MV-4-11 (cell line): ENCODE measurements at places on chromosomes 1 and 21.
A peak's percentile ranks its signal among the peaks of the same experiment; 100 is the strongest.

DNA sequence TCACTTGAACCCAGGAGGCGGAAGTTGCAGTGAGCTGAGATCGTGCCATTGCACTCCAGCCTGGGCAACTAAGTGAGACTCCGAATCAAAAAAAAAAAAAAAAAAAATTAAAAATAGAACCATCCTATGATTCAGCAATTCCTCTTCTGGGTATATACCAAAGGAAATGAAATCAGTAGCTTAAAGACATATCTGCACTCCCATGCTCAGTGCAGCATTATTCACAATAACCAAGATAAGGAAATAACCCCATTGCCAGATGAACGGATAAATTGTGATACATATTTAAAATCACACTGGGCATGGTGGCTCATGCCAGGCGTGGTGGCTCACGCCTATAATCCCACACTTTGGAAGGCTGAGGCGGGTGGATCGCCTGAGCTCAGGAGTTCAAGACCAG lies 23.8 kb downstream of the ALDH9A1 start:
- DNase-seq = peak; percentile 47

DNA sequence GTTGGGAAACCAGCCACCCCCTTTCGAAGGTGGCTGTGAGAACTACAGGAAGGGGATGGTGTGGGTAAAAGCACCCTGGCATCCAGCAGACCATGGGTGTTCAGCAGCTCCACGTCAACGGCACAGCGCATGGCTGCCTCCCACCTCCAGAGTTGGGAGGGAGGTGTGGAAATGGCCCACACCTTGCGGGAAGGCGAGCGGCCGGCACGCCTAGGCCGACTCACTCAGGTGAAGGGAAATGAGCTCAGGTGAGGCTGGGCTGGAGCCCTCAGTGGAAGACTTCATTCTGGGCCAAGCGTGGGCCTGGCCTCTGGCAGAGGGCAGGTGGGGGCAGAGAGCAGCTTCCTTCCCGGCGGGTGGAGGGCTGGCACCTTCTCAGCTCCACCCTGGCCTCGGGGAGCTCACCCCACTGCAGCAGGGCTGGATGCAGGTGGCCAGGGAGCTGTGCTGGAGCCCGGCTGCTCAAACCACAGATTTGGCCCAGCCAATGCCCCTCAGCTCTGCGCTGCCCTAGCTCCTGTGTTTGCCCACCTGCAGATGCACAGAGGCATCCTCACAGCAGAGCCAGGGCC lies 24.8 kb upstream of the ALDH4A1 start:
- DNase-seq = no peak

DNA sequence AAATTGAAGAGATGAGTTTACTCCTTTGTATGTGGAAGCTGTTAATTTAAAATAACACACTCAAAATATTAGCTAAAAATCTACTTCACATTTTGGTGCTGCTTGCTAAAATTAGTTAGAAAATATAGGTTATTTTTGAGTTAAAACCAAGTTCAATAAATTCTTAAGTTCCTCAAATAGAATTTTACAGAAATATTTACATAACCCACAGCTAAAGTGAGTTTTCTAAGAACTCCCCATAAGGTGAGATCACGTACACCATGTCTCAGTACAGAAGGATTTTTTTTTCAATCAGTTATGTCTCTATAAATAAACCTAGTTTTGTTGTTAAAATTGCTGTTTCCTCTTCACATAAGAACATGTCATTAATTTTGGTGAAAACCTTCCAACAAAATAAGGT lies 108.0 kb downstream of the SDCCAG8 start:
- no peak for DNase-seq

- DNase-seq = no peak
Measured at GRCh38 chr1:156596426-156596825, 4.8 kb downstream of the NAXE start.

- DNase-seq = peak; percentile 32
Measured at GRCh38 chr1:97820470-97821188, 100.2 kb downstream of the DPYD start.

DNA sequence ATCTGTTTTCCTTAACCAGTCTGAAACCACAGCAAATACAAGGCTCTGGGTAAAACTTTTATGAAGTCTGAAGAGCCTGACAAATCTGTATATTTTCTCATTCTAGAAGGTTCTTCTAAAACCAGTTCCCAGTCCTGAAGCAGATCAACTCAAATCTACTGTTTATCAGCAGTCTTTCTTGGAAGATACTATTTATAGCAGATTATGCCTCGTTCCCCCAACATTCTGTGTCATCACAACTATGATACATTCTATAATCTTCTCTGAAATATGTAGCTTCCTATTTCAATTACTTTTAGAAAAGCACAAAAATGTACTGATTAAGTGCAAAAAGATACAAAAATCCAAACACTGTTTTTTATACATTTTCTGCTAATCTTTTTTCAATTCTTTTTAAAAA lies 67.5 kb downstream of the NIBAN1 start:
- peak; percentile 4 for DNase-seq

- no peak for DNase-seq
Measured at GRCh38 chr1:58754683-58755467, 29.0 kb downstream of the JUN start.

DNA sequence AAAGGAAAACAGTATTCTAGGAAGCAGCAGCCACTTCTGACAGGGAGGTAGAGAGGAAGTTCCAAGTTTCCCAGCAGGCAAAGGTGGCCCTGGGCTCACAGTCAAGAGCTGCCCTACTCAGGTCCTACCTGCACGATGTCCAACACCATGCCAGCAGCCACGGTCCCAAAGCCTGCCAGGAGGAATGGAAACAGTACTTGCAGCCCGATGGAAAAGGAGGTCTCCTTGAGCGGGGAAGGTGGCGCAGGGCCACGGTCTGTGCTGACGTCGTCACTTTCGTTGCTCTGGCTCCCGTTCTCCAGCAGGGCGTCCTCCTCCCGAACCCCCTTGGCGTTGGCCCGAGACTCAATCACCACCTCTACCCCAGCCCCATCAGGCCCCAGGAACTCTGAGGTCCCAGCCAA lies 3.1 kb downstream of the SLC41A1 start:
- DNase-seq = no peak

DNA sequence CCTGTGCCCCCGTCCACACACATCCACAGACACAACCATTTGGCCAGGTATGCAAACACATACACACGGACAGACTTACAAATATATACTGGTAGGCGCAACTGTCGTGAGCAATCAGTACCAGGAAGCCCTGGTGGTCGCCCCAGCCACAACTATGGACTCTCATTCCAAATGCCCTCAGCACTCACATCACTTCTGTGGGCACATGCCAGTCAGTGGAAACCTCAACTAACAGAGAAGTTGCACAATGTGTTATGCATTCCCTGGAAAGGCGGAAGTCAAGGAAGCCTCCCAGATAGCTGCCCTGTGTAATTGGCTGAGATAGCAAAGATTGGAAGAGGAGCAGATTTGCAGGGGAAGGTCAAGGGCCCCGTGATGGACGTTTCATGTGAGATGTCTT lies 1.4 kb upstream of the HEYL start:
- peak; percentile 11 for DNase-seq

DNA sequence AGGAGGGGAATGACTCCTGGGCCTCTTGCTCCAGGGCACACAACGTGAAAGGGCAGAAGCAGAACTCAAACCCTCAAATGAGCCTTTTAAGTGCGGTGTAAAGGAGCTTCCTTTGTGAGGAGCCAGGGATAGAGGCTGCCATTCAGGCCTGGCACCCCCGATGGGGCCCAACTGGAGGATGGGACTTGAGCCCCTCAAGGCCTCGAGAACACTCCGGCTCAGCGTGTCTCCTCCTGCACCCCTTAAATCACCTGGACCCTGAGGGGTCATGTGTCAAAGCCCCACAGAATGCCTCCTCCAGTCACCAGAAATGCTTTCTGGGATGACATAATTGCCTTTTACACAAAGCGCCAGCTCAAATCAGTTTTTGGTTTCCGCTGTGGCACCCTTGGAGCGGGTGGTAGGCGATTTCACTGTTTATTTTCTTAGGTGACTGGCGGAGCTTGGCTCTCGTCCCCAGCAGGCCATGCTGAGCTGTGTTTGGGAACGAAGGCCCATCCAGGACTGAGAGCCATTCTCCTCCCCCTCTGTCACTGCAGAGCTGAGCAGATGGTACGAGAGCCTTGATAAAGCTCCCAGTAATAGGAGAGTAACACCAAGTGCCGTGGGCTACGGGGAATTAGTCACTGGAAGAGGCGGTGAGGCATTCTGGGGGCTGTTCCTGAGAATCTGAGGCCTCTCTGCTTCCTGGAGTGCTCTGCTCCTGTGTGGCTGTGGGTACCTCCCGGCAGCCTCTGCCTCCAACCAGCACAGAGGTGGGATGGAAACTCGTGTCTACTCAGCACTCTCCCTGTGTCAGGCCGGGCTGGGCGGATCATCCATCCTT lies 163.0 kb downstream of the GRIK3 start:
- DNase-seq = no peak

DNA sequence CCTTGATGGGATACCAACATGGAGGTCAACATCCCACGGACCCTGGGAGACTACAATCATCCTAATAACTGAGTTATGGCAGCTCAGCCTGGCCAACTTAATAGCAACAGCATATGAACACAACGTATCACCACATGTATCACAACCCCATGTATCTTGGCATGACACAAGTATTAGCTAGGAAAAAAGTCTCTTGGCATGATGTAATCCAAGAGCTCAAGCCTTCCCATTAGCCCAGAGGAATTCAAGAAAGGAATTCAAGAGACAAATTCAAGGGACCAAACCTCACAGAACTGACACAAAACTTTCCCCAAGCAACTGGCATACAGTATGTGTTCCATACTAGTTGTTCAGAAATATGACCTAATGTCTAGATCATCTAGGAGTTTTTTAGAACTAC lies 100.9 kb upstream of the HMGB4 start:
- DNase-seq = no peak

DNA sequence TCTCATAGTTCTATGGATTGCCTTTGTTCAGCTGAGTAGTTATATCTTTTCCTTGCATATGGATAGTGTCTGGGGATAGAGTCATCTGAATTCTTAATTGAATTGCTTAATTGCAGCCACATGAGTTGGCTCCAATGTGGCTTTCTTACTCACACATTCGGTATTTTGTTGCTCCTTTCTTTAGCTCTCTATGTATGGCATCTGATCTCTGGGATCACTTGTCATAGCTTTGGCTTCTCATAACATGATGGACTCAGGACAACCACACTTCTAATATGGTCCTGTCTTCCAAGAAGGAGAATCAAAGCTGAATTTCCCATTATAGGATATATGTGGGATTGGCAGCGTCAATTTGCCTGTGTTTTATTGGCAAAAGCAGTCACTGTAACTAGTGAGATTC lies 716.2 kb downstream of the NCAM2 start:
- no peak for DNase-seq

GRCh38 chr1:220990427-220991339 lies 111.4 kb downstream of the HLX start:
- DNase-seq = peak; percentile 70

DNA sequence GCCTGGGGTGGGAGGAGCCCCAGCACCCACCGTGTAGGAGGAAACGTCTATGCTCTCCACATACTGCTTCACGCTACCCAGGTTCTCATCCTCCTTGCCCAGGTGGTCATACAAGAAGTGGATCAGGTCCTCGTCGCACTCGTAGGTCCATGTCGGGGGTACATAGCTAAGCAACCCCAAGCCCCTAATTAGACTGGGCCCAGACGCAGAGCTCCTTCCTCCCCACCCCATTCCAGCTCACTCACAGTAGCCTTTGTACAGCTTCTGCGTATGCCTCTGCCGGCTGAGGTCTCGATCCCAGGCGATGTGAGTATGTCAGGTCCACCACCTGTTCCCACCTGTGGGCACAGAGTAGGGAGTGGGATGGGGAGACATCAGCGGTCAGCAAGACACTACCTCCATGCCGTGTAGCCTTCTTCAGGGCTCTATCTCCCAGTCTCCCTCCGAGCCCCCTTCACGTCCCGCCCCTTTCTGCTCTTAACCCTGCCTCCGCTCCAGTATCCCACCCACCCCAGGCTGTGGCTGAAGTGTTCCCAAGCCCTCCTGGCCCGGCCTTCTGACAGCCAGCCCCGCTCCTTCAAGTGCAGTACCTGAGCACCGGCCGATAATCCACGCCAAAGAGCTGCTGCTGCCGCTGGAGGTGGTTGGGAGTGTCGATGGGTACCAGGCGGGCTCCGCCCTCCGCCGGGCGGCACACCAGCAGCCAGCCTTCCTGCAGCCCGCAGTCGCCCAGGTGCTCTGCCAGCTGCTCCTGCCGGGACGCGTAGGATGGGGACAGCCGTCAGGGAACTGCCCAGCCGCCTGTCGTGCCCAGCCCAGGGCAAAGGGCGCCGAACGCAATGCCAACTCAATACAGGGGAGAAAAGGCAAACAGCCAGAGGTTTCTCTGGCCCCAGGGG lies 919 bp downstream of the HECTD3 start:
- DNase-seq = no peak

DNA sequence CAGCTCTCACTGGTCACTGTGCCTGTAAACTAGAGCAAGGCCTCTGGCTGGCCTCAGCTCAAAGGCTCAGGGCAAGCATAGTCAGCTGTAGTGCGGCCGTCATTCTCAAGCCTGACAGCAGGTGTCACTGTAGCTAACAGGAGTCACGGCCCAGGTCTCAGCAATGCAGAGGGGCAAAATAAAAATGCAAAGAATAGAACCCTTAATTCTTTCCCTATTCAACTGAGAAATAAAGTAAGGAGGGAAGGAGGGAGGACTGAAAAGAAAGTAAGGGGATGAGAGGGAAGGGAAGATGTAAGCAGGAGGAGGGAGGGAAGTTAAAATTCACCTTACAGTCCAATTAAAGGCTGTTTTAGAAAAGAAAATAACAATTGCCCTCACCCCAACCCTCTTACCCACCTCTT lies 106.1 kb downstream of the KIAA0319L start:
- DNase-seq = peak; percentile 68

- no peak for DNase-seq
Measured at GRCh38 chr1:172976222-172977041, 74.3 kb downstream of the TNFSF18 start.

DNA sequence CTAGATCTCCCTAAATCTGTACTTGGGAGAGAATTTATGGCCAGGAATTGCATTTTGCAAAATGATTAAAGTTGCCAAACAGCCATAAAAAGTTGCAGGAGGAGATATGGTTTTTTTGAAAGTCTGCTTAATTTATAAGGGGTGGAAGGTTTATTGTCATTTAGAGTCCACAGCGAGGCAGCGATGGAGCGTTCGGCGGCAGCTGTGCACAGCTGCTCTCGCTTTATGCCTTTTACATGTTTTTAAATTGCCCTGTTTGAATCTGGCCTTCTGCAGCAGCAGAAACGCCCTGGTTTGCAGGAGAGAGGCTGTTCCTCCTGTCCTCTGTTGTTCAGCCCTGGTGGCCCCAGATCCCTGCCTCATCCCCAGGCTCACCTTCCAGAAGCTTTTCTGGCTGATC lies 144.9 kb upstream of the POU3F1 start:
- no peak for DNase-seq

- DNase-seq = no peak
Measured at GRCh38 chr21:25461725-25462124, 145.6 kb downstream of the MRPL39 start.

DNA sequence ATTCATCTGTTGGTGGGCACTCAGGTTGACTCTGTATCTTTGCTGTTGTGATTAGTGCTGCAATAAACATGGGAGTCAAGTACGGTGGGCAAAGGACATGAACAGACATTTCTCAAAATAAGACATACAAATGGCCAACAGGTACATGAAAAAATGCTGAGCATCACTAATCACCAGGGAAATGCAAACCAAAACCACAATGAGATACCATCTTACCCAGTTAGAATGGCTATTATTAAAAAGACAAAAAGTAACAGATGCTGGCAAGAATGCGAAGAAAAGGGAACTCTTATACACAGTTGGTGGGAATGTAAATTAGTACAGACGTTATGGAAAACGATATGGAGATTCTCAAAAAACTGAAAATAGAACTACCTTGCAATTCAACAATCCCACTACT lies 98.9 kb downstream of the TMEM53 start:
- DNase-seq = no peak
